Epithelial cell of umbilical artery (primary cell): ENCODE measurements at places on chromosomes 6 and 20. TPM values are rescaled to one million over a fixed set of nuclear protein-coding genes. Genes with fewer than 3 reads are reported as not detected.

TRIM26 gene
- 21.1 and 32.5 TPM in 2 replicates for total RNA-seq

CLPSL1 gene
- not detected in 2 replicates for total RNA-seq

KIAA0408 gene
- total RNA-seq = not detected in 2 replicates

C6orf15 gene
- not detected in 2 replicates for total RNA-seq

C6orf58 gene
- total RNA-seq = not detected in 2 replicates

NNAT gene
- under 0.01 TPM in 1 of 2 replicates, not detected in the other for total RNA-seq

MPIG6B gene
- total RNA-seq = not detected in 2 replicates

HSPA1A gene
- total RNA-seq = 43.5 and 61.9 TPM in 2 replicates

GLP1R gene
- not detected in 2 replicates for total RNA-seq

SLC35A1 gene
- 19.8 and 35.0 TPM in 2 replicates for total RNA-seq

PGC gene
- total RNA-seq = not detected in 2 replicates

PREX1 gene
- total RNA-seq = 48.1 and 49.4 TPM in 2 replicates
